ENCODE measurements at places on chromosomes 7 and 10.

GRCh38 chr10:92914478-92915325, 66.4 kb downstream of the EXOC6 start:
- DNase-seq: no peak

- DNase-seq: no peak
Measured at GRCh38 chr10:26430641-26431163, 7.4 kb upstream of the APBB1IP start.

DNA sequence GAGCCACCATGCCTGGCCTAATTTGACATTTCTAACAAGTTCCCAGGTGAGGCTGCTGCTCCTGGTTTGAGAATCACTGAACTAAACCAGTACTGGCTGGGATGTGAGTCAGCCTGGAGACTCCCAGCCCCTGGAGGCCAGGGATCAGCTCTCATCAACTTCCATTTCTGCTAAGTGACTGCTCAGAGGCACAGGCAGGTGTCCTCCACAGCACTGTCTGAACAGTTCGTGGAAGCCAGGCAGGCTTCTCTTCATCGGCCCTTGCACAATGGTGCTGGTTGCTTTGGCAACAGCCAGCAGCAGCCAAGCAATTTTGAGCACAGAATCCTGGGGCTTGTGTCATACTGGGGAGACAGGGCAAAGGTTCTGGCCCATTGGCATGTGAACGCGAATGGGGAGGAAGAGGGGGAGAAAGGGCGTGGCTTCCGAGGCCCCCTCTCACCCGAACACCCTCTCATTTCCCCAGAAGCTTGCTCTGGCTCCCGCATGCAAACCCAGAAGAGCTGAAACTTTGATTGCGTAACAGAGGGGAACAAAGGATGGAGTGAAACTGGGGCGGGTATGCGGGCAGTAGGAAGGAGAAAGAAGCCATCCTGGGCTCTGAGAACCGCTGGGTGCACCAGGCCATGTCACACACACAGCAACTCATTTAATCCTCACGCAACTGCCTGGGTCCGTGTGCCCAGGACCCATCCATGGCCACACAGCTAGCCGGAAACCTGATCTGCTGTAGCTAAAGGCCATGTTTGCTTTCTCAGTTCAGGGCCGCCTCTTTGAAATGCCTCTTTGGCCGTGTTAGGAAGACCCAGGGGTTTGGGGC, 9.0 kb upstream of the POR start:
- no peak for DNase-seq

DNA sequence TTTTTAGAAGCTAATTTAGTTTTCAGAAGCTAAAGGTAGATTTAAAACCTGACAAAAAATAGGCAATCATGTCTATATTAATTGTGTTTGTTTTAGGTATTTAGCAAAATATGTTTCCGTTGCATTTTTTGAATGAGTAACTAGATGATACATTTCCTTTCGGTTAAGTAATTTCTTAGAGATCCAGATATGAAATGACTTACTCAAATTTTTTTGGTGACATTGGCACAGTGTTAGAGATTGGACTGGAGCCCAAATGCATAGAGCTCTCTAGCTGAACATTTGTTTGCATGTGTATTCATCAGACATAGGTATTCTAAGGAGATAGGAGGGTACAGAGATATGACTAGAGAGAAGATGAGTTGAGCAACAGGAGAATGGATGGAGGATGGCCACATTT, 1.9 kb downstream of the BUB3 start:
- no peak for DNase-seq

DNA sequence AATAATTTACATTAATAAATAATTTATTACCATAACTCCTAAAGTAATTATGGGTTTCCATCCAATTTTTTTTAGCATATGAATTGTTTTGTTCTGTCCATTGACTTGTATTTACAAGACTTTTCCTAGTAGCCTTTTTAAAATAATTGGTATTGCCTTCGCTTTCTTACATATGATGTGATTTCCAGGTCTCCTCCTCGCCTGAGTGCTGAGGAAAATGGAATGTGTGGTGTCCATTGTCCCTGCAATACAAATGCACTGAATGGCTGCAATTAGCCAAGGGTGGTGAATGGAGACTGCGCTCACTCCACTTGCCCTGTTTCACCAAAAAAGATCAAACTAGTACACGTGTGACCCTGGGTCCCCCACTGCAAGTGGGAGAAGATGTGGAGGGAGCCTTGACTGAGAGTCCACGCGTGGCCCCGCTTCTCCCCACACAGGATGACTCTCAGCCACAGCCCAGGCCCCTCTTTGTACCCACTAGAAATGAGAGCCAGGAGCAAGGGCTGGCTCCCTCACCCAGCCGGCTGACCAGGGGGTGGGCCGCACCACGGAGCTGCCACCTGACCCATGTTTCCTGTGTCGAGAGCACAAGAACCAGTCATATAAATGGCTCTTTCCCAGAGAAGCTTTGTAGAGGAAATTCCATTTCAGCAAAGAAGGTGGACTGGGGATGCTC, 52.6 kb downstream of the FAM53B start:
- no peak for DNase-seq

DNA sequence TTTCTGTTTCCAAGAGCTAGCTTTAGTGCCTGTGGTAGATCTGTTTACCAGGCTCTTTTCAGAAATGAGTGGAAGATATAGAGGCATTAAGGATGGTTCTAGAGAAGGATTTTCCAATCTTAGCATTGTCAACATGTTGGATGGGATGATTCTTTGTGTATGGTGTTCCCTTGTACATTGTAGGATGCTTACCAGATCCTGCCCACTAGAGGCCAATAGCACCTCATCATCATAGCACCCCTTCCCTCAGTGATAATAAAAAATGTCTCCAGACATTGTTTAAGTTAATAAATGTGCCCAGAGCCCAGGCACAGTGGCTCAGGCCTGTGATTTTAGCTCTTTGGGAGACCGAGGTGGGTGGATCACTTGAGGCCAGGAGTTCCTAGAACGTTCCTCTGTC, 121.2 kb downstream of the ANKRD30A start:
- DNase-seq: no peak

- DNase-seq: no peak
Measured at GRCh38 chr7:5564894-5565293, 141.3 kb upstream of the TNRC18 start.

DNA sequence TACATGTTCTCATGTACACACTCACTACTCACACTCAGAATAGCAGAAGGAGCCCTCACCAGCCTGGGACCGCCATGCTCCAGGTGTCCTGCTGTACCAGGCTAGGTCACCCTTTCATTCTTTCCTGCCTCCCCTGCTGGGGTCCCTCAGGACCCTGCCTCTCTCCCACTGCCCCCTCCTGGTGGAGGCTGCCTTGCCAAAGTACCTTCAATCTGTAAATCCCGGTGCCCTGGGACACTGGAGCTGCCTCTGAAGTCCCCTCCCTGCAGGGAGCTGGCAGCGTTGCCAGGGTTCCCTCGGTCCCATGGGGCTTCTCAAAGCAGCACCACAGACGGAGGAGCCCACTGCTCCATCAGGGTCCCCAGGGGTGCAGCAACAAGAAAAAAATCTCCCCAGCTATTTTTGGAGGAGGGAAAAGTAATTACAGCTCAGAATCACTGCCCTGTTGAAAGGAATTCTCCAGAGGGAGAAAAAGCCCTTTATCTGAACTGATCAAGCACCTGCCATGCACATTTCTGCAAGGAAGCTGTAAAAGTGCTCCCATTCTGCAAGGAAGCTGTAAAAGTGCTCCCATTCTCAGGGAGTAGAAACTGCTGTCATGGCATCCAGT, 259.9 kb downstream of the PTPRN2 start:
- no peak for DNase-seq

DNA sequence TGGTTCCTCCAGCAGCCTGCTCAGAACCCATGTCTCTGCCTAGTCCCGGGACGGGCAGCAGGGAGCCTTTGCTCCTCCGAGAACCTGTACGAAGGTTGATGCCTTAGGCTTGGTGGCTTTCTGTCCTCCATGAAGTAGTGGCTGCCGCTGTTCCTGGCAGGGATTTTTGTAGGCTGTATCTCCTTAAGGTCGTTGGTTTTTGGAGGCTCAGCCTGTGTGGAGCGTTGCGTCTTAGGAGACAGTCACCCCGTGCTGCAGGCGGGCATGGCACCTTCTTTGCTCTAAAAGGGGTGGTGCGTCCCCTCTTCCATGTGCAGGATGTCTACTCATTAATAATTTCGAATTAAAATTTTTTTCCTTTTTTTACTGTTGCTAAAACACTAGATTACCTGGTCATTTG, 92.5 kb downstream of the TRRAP start:
- no peak for DNase-seq

DNA sequence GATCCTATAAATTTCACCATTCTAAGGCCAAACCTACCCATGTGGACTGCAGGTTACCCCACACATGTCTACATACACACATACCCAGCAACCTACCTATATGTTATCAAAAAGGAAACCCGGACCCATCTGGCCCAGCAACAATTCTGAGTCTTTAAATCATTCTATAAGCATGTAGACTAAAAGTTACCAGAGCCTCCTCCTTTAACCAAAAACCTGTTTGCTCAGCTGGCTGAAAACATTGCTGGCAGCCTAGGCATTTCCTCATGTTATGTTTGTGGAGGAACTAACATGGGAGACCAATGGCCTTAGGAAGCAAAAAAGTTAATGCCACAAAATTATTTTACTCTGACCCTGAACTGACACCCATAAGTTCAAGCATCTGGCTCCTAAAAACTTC, 5.3 kb upstream of the ADCK2 start:
- no peak for DNase-seq

GRCh38 chr7:36638140-36638539, 86.2 kb downstream of the AOAH start:
- no peak for DNase-seq

DNA sequence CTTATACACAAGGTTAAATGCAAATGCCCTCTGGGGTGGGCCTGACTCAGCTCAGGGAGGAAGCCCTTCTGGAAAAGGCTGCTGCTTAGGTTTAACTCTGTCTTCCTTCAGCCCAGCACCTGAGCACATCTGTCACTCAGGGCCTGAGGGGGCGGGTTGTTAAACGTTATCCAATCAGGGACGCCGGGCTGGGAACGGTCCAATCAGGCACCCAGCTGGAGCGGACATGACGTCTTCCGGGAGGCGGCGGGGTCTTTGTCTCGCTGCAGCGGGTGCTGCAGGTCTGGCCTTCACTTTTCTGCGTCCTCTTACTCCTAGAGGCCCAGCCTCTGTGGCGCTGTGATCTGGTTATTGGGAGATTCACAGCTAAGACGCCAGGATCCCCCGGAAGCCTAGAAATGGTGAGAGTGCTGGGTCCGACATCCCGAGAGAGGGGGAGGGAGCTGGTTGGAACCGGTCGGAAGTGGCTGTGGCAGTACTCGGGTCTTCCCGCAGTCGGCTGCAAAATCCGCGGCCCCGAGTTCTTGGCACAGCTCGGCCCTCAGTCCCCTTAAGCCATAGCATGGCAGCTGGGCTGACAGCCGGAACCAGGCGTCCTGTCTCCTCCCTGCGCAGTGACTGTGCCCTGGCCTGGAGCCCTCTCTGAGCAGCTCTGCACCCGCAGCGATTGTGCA, at the start of gene ZNF138:
ZNF138 (plus strand) TSS at position 258 of the 674 bp plus-strand sequence; CDS start at position 399, 141 bp downstream.
- peak; percentile 61 for DNase-seq

- no peak for DNase-seq
Measured at GRCh38 chr7:22997871-22998518, 15.9 kb downstream of the HYCC1 start.

GRCh38 chr10:113060201-113061053, 110.4 kb downstream of the TCF7L2 start:
- DNase-seq: no peak

DNA sequence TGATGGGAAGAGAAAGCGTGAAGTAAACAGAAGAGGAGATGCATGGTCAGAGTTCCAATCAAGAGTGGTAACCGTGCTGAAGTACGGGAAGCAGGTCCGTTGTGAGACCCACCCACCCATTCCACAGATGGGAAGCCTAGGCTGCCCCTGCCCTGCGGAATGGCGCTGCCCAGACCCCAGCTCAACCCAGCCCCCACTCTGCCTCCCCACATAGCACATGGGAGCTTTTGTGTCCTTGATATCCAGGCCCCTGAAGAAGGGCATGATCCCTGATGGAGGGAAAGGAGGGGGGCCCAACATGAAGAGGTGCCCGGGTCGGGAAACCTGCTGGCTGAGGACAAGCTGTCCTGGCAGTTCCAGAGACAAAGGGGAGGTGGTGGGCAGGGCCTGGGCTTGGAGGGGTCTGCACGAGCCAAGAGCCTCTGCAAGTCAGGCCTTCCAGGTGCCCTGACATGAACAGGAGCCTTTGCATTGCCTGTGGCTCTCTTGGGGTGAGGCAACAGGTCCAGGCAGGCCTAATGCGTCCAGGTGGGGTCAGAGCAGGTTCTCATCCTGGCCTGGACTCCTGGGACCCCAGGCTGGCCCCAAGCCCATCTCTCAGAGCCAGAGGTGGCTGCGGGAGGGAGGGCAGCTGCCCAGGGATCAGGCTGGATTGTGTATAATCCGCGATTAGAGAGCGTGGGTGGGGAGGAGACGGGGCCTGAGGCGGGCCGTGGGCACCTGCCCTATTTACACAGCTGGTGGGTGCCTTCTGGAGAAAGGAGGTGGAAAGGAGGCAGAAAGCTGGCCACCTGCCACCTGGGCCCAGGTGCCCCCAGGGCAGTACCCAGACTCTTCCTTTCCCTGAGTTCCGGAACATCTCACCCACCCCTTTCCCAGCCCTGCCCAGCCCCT, 23.5 kb downstream of the YKT6 start:
- no peak for DNase-seq

DNA sequence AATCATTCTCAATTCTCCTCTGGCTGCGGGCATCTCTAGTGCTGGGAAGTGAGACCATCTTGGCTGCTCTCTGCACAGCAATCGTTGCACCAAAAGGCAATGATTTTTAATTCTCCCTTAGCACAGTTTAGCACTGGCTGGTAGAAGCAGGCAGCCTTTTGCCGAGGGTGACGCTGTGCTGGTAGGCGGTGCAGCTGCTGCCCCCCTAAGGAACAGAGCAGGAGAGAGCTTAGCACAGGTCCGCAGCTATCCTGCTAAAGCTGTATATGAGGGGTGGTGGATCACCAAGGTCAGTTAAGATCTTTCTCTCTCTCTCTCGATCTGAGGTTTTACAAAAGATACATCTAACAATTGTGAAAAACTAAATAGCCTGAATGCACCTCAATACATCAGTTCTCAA, 390.1 kb downstream of the GATA3 start:
- DNase-seq: no peak

- no peak for DNase-seq
Measured at GRCh38 chr10:24849501-24850299, 102.7 kb downstream of the PRTFDC1 start.

DNA sequence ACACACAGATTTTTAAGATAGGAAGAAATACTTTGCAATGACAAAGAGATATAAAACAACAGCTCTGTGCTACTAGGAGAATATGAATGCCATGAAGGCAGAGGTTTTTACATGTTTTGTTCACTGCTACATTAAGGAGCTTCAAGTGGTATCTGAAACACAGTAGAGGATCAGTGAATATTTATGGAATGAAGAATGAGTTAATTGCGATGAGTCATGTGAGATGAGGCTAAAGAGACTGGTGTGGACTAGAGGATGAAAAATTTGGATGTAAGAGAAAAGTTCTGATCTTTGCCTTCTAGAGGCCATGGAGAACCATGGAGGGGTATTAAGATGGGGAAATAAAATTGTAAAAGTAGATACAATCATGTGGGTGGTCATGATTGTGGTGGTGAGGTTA, 434.2 kb downstream of the PHTF2 start:
- no peak for DNase-seq

Measured in cortex of kidney (tissue), 1 donor.